ENCODE measurements at places on chromosomes 13 and 19.

DNA sequence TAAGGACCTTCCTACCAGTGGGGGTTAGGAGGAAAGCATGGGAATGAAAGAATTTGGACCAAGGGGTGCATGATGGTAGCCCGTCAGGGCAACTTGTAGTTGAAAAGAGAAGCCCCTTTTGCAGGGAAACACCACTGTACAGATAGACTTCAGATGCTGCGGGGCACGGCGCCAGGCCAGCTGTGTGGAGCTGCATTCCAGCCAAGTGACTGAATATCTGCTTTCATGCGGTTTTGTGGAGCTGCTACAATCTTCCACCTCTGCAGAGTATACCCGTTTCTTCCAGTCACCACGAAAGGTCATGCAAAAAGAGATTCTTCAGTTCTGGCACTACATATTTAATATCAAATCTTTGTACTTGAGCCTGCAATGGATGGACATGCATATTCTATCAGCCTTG is 104.7 kb downstream of the RGCC start:
- no peak for DNase-seq

DNA sequence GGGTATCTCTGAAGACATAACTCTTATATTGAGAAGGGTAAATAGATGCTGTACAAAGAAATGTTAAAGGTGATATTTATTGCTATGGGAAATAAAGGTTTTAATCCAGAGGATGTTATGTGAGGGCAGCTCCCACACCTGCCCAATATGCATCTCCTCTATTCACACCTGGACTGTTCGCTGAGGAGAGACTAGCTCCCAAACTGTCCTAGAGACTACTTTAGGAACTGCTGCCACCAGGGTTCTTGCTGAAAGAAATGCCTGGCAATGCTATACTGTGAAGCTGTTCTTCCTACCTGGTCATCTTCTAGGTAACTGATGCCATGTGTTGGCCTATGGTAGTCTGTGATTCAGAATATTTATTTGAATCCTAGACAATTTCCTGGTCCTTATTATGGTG is 1421.5 kb upstream of the SPRY2 start:
- DNase-seq, result no peak

DNA sequence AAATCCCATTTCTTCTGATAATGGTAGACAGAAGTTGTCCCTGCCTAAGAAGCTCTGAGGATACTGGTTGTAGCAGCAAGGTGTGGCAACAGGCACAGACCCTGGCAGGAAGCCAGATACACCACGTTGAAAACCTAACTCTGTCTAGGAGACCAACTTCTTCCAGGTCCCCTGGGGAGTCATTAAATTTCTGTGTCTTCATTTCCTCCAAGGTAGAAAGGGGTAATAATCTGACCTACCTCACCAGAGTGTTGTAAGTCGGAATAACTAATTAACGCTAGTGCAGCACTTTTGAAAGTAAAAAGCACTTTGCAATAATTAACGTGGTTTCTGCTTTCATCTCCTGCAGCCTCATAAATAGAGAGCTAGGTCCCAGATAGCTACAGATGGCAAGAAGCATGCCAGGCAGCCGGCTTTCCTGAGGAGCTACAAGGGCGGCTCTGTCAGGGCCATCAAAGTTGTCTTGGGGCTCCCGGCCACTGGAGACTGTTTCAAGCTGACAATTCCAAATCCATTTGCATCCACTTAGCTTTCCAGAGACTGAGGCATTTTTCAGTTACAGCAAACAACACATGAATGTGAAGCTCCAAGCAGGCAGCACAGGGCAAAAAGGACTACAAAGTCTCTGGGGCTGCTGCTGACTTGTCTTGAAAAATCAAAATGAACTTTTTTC is 176.2 kb downstream of the FOXO1 start:
- DNase-seq, result no peak

DNA sequence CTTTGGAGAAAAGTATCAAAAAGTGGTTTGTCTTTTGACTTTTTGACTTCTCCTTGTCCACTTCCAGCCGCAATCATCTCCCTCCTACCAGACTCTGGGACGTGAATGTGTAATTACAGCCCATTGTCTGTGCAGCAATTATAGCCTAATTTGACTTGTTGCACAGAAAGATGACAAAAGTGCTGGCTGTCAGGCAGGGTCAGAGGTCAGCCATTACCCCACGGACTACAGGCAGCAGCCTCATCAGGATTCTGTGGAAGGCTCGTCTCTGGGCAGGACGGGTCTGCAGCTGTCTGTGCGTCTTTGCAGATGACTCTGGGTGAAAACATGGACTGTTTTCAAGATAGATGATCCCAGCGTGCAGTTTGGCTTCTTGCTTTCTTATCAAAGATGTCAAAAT is 102.2 kb upstream of the EDNRB start:
- no peak for DNase-seq

DNA sequence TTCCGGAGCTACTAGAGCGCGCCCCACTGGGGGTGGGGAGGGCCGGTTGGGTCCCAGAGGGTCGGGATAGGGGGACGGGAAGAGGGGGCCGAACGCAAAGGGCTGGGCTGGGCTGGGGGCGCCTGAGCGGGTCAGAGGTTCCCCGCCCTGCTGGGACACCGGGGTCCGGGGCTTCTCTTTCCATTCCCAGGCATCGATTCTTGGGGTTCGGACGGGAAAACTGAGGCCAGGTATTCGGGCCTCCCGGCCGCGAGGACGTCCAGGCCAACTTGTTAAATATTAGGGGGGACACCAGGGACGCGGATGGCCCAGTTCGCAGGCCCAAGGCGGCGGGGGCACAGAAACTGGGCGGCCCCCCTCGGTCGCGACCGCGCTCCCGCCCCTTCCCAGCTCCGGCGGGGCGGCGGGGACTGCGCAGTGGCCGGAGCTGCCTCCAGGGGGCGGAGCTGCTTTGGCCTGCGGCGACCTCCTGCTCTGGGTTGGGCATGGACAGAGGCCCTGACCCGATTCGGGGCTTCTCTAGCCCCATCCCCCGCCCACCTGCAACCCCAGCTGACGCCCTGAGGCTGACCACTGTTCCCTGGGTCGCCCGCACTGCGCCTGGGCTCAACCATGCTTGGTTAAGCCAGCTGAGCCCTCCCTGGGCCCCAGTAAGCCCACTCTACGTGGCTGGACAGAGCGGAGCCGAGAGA is 1.2 kb upstream of the KLF16 start:
- DNase-seq, result no peak

GRCh38 chr13:97879646-97880310 is 73.7 kb upstream of the IPO5 start:
- DNase-seq, result no peak

GRCh38 chr13:99886706-99887105 is 84.9 kb downstream of the ZIC5 start:
- no peak for DNase-seq

- no peak for DNase-seq
Observed at GRCh38 chr19:5479958-5480357, 24.7 kb downstream of the ZNRF4 start.

- DNase-seq, result no peak
Observed at GRCh38 chr13:84358601-84359000, 476.3 kb upstream of the SLITRK1 start.

GRCh38 chr13:110403315-110403714 is 96.2 kb downstream of the COL4A2 start:
- no peak for DNase-seq
